ENCODE measurements at places on chromosomes 1 and 21.

DNA sequence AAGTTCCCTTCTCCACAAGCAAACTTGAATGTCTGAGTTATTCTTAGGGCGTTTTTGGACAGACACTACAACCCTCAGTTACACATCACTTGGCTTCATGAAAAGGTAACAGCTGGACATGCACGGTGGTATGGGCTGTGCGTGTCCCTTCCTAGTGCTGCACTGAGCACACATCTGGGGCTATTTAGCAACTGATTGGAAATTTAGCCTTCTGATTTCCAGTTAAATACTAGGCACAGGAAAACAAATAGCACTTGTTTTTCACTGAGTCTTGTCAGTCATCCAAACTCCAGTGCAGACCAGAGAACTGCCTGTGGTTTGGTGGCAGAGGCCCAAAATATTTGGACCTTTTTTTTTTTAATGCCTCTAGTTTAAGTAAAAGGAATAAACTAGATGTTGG is 134.7 kb downstream of the TGFBR3 start:
- DNase-seq: no peak

- no peak for DNase-seq
Measured at GRCh38 chr1:155268630-155269029, 4.7 kb downstream of the CLK2 start.

DNA sequence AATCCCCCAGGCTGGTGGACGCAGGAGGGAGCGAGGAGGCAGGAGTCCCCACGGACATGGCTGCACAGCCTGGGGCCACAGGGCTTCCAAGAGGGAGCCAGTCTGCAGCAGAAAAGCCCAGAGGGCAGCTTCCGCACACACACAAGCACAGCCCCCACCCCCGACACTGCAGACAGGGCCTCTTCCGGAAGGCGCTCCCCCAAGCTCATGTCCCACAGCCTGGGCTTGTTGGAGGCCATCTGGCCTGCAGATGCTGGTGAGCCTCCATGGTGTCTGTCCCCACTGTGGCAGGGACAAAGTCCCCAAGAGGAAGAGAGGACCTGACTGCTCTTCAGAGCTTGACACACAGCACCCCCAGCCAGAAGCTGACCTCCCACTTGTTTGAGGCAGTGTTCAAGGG is 13.4 kb upstream of the KIAA1614 start:
- DNase-seq: no peak

DNA sequence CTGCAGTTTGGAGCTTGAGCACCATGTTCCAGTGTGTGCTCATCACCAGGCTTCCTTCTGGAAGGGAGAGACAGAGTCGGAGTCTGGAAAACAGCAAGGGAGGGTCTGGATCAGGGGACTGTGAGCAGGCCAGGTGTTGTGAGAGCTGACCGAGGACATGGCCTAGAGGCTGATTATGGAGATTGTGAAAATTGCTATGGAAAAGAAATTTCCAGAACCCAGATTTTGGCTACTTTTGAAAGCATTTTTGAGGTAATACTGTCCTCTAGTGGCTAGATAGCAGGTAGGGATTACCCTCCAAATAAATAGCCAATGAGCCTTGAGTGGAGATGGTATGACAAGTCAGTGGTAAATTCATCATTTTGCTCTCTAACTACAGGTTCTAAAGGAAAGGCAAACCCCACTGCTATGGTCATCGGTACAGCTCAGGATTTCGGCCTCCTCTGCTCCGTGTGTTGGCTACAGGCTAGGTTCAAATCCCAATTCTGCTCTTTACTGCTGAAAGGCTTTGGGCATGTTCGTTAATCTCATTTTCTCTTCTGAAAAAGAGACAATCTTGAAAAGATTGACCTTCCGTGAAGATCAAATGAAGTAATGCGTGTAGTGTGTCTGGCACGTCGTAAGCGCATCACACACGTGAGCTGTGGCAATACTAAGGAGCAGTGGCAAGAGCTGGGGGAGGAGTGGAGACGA is 1.0 kb upstream of the HAO2 start:
- no peak for DNase-seq

- no peak for DNase-seq
Measured at GRCh38 chr1:213104604-213105003, 53.6 kb downstream of the RPS6KC1 start.

DNA sequence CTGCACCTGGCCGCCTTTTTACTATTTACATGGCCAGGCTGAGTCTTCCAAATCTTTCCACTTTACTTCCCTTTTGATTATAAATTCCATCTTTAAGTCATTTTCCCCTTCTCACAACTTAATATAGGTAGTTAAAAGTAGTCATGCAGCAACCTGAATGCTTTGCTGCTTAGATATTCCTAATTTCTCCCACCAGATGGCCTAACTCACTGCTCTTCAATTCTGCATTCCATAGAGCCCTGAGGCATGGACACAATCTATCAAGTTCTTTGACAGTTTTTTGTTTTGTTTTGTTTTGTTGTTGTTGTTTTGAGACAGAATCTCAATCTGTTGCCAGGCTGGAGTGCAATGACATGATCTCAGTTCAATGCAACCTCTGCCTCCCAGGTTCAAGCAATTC is 21.7 kb upstream of the FAAH start:
- no peak for DNase-seq

- no peak for DNase-seq
Measured at GRCh38 chr1:108563808-108564207, 3.9 kb downstream of the EEIG2 start.

DNA sequence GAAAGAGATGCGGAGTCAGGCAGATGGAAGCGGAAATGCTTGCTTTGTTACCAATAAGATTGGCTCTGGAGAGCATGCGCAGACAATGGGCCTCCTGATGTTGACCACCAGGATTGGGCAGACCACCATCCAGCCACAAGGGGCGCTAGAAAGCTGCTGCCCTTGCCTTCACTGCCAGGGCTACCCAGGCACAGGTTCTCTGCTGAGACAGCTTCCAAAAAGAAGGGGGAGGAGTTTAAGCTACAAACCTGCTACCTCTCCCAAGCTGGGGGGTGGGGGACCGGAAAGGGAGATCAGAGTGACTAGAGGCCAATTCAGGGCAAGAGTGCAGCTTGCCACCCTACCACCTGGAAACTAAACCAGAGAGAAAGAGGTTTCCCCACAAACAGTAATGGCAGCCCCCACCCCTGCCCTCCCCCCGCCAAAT is 369.7 kb downstream of the RRAGC start:
- DNase-seq: no peak

- no peak for DNase-seq
Measured at GRCh38 chr1:109484519-109484975, 842 bp downstream of the ATXN7L2 start.

GRCh38 chr1:94265011-94265422 is 27.6 kb upstream of the ARHGAP29 start:
- DNase-seq: no peak

- DNase-seq: no peak
Measured at GRCh38 chr1:80218112-80218511, 1211.6 kb upstream of the ADGRL4 start.

- no peak for DNase-seq
Measured at GRCh38 chr1:226129230-226129629, 57.3 kb downstream of the ACBD3 start.

DNA sequence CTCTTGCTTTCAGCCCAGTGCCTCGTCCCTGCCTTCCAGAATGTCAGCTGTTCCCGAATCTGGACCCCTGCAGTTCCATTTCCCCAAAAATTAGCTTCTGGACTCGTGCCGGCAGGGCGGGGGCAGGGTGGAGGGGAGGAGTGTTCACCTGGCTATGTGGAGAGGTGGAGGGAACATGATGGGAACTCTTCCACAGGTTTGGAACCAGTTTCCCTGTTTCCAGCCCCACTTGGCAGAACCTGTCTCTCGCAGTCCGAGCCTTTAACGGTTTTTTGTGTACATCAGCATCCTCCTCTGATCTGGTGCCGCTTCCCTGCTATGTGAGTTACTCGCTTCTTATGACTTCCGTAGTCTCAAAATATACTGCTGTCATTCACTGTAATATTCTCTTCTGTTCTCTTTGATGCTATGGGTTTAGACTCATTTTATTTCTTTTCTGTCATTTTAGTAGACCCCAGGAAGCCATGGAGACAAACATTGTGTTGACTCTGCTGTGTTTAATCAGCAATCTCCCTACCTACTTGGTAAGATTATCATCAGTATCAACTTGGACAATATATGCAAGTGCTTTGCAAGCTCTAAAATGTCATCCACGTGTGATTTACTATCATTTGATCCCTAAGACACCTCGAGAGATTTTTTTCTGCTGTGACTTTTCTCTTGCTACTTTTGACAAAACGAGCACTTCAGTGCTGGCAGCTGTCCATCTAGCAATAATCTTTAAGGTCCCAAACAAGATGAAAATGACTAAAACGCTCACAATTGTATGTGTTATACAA is 33.3 kb upstream of the HNRNPU start:
- DNase-seq: no peak

- DNase-seq: no peak
Measured at GRCh38 chr1:241654019-241654418, 1.9 kb downstream of the WDR64 start.

- DNase-seq: no peak
Measured at GRCh38 chr1:2043886-2044285, 6.3 kb upstream of the PRKCZ start.

DNA sequence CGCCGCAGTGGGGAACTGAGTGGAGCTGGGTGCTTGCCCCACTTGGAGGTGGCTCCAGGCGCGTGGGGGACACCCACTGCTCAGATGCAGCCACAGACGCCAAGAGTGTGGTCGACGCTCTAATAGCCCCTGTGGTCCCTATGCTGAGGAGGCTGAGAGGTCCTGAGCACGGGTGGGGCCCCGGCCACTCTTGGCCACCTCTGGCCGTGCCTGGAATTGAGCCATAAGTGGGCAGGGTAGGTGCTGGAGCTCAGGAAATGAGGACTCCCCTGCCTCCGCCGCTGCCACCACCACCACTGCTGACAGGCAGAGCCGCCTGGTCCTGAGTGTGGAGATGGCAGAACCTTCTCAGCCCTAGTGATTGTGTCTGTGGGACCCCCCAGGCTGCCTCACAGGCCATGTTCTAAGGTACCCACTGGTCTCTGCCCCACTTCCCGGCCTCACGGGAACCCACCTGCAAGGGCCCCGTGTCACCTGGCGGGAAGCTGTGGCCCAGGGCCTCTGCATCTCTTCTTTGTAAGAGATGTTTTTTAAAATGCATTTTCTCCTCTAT is 34.6 kb upstream of the DIP2A start:
- DNase-seq: no peak
